A549 treated with dexamethasone at 1 μM for 4 hours (cell line): ENCODE measurements at places on chromosomes 12 and 14. TPM values are rescaled to one million over a fixed set of nuclear protein-coding genes. Genes with fewer than 3 reads are reported as not detected.

Gene CHGA
- total RNA-seq = 1.4 to 3.0 TPM (median 1.6 TPM) in 5 replicates

Gene HOXC10
- 2.8 to 3.2 TPM (median 3.0 TPM) in 5 replicates for total RNA-seq

Gene SPTSSA
- total RNA-seq = 27.3 to 37.8 TPM (median 32.8 TPM) in 5 replicates

Gene KANSL2
- total RNA-seq = 37.6 to 40.9 TPM (median 39.0 TPM) in 5 replicates

Gene CBLN3
- total RNA-seq = 0.84 to 1.3 TPM (median 1.0 TPM) in 5 replicates

Gene SAMD15
- total RNA-seq = 1.7 to 2.6 TPM (median 2.2 TPM) in 5 replicates

Gene WIF1
- not detected in 5 replicates for total RNA-seq

Gene DACT1
- 0.47 to 0.76 TPM (median 0.59 TPM) in 5 replicates for total RNA-seq

Gene ARHGAP9
- total RNA-seq = 0.33 to 0.72 TPM (median 0.43 TPM) in 5 replicates

Gene ZC2HC1C
- 5.0 to 6.7 TPM (median 6.1 TPM) in 5 replicates for total RNA-seq

Gene CCT2
- 288 to 351 TPM (median 298 TPM) in 5 replicates for total RNA-seq

Gene DUSP6
- 11.1 to 15.1 TPM (median 13.5 TPM) in 5 replicates for total RNA-seq

Gene KRT85
- total RNA-seq = not detected in 5 replicates

Gene RNU4-1
- not detected in 5 replicates for total RNA-seq

Gene CD27
- total RNA-seq = not detected in 5 replicates

Gene DNAH10
- total RNA-seq = 0.18 to 0.38 TPM (median 0.29 TPM) in 5 replicates

Gene MYL6B
- total RNA-seq = 68.1 to 83.2 TPM (median 73.8 TPM) in 5 replicates

Gene RDH12
- total RNA-seq = 0.08 to 0.11 TPM in 2 of 5 replicates, not detected in the others

Gene RNASE7
- not detected in 5 replicates for total RNA-seq

Gene GPX2
- total RNA-seq = 172 to 291 TPM (median 185 TPM) in 5 replicates

Gene FITM1
- total RNA-seq = 0.09 to 0.16 TPM (median 0.14 TPM) in 3 of 5 replicates, not detected in the others

Gene SMIM41
- not detected in 5 replicates for total RNA-seq

Gene PTGER2
- 2.7 to 4.6 TPM (median 4.2 TPM) in 5 replicates for total RNA-seq

Gene LTBP2
- 7.4 to 14.0 TPM (median 11.1 TPM) in 5 replicates for total RNA-seq

Gene NRIP2
- not detected in 5 replicates for total RNA-seq

Gene GUCY2C
- total RNA-seq = 0.03 TPM in 1 of 5 replicates, not detected in the others

Gene SRRM4
- total RNA-seq = not detected in 5 replicates

Gene LRFN5
- total RNA-seq = not detected in 5 replicates

Gene ETFBKMT
- total RNA-seq = 0.82 to 1.3 TPM (median 0.92 TPM) in 5 replicates

Gene TM7SF3
- 56.9 to 81.5 TPM (median 80.2 TPM) in 5 replicates for total RNA-seq

Gene CMKLR1
- total RNA-seq = 0.02 to 0.11 TPM (median 0.05 TPM) in 3 of 5 replicates, not detected in the others

Gene SLC39A9
- total RNA-seq = 38.1 to 50.7 TPM (median 46.7 TPM) in 5 replicates

Gene GYS2
- total RNA-seq = 0.06 to 0.23 TPM (median 0.18 TPM) in 3 of 5 replicates, not detected in the others

Gene AQP2
- total RNA-seq = not detected in 5 replicates
